ENCODE measurements at places on chromosomes 16 and 17. TPM values are rescaled to one million over a fixed set of nuclear protein-coding genes. Genes with fewer than 3 reads are reported as not detected.

GLIS2 gene
- 0.08 TPM for total RNA-seq

RPGRIP1L gene
- 12.7 TPM for total RNA-seq

DNA sequence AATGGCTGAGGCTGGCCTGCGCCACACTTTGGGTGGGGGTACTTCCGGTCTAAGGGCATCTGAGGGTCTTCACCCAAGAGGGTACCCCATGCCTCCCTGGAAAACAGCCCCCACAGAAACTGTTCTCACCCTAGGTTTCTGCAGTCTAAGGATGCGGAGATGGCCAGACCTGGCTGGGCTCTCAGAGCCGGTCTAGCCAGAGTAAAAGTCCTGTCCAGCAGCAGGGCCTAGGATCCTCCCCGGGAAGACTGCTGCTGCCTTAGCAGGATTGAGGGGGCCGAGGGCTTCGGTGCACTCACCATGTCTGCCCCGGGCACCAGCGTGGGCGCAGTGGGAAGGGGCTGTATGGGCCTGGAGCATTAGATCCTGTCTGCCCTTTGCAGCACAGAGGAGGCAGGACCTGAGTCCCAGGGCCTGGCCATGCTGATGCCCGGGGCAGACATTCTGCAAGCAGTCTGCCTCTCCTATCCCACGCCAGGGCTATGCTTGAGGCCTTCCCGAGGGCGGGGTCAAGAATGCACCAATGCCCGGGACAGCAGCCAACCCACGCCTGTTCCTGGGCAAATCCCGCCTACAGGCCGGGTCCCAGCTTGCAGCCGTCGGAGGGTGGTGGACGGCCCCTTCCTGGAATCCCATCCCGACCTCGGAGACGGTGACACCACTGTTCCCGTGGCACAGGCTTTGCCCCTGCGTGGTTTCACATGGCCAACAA, 54.7 kb downstream of the CBFA2T3 start:
- no peak for DNase-seq

DNA sequence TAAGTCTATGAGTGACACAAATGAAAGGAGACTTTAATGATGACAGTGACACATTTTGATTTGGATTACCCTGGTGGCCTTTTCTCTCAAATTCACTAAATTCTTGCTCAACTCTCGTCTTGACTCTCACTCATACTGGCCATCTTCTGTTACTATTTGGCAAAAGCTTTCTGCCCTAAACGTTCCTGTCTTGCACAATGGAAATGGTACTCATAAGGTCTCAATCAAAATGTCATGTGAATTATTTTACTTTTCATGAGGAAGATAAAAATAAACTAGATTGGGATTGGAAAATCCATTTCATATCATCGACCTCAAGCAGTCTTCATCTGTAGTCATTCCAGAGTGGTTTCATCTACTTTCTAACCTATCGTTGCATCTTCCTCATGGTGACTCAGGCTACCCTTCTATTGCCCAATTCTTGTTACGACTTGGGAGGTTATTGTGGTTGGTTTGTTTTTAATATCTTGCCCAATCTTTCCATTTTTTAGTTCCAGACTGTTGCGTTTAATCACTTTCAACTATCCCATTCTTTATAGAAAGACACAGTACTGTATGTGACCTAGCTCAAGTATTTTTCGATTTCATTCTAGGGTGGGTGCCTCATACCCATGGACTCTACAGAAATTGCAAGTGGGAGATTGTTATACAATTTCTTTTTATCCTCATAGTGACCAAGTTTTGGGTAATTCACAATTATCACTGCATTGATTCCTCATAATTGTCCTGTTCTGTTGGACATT, 317.2 kb upstream of the KCNJ16 start:
- no peak for DNase-seq

GRCh38 chr17:43438626-43439025, 39.8 kb downstream of the ARL4D start:
- DNase-seq: no peak

Data from OCI-LY7 (cell line).